HT-29 (cell line): ENCODE measurements at places on chromosomes 7 and 10. TPM values are rescaled to one million over a fixed set of nuclear protein-coding genes. Genes with fewer than 3 reads are reported as not detected.

GRCh38 chr7:51023547-51023946 is 240.9 kb upstream of the GRB10 start:
- DNase-seq, result no peak

- no peak for DNase-seq
Observed at GRCh38 chr10:17981766-17982380, 30.2 kb downstream of the SLC39A12 start.

DNA sequence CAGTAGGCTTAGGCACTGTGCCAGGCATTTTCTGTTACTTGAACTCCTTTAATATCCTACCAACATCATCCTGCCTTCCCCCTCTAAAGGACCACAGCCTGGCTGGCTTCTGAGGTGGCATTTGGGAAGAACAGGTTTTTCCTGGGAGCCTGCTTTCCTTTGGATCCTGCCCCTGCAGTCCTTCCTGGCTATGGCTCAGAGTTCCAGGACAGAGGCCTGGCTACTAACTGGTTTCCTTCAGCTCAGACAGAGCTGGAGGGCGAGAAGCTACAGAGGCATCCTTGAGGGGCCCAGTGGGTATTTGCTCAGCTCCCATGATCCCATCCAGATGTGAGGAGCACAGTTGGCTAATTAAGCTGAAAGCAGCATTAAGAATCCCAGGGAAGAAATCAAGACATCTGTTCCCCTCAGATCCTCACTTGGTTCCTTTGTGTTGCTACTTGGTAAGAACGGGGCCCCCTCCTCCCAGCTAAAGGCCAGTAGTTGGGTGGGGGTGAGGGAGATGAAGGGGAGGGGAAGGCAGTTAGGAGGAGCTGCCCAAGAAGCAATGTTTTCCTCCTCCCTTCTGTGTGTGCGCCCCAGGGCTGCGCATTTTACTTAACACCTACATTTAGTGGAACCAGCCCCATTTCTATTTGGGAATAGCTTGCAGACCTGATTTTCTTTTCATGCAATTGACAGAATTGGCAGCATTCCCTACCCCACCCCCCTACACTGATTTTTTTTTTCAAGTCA is 142.6 kb upstream of the SORCS3 start:
- DNase-seq, result no peak

- DNase-seq, result no peak
Observed at GRCh38 chr10:45428611-45429510, 54.8 kb downstream of the ALOX5 start.

Gene BLNK
- total RNA-seq, result 0.08 and 0.16 TPM in 2 replicates
